ENCODE measurements at places on chromosomes 2 and 18.
A peak's percentile ranks its signal among the peaks of the same experiment; 100 is the strongest.

DNA sequence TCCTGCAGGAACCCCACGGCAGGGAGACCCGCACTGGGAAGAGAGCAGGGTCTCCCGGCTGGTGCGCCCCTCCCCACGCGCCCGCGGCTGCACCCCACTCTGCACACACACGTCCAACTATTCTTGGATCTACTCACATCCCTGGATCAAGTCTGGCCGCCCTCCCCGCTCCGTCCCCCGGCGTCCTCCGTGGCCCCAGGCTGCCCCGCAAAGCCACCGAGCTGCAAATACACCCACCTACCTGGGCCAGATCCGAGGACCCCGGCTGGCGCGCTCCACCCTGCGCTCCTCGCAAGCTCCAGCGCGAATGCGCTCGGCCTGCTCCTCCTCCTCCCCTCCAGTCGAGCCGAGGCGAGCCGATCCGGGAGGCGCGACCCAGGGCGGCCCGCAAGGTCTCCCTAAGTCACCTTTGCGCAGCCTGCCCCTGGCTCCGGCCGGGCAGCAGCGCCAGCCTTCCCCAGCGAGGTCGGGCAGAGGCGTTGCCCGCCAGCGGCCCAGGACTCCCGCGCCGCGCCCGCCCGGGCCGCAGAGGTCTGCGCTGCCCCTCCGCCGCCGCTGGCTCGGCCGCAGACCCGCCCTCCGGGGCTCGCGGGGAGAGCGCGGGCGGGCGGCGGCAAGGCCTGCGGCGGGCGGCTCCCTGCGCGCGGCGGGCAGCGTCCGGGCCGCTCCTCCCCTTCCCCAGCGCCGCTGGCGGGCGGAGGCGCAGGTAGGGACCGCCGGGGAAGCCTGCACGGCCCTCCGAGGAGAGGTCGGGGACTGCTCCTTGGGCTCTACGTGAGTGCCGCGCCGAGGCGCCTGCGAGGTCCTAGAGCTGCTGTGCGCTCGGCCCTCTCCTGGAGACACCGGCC is 126.0 kb downstream of the OSBPL1A start:
- peak; percentile 57 for DNase-seq

DNA sequence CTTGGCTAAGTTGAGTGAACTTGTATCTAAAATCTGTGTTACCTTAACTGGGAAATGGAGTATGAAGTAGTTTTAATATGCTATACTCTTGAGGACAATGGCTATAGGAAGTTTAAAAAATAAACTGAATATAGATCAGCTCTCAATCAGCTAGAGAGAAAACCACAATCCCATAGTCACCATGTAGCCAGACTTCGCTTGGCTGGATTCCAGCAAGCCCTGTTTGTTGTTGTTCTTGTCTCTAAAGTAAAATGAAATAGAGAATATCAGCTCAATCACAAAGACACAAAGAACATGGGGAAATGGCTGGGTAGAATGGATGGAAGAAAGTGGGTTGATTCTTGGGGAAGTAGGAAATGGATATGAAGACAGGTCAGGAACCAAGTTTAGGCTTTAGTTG is 234.9 kb downstream of the PHLPP1 start:
- peak; percentile 52 for DNase-seq

- no peak for DNase-seq
These were observed 36.8 kb downstream of the DPP4 start for GRCh38 chr2:162037028-162037795.

DNA sequence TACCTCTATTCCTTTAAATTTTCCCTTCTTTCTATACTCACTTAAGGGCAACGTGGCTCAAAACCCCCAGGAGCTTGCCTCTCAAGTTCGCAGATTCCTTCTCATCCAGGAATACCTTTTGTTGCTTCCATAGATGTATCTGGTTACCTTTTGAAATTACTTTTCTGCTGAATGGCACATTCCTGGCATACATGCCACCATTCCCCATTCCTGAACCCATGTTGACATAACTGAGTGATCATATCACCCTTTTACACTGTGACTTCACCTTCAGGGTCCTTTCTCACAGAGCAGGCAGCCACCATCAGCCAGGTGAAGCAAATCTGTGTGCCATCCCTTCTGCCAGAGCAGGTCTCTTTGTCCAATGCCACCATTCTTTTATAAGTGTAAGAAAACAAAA is 615.8 kb downstream of the ARHGAP15 start:
- no peak for DNase-seq

DNA sequence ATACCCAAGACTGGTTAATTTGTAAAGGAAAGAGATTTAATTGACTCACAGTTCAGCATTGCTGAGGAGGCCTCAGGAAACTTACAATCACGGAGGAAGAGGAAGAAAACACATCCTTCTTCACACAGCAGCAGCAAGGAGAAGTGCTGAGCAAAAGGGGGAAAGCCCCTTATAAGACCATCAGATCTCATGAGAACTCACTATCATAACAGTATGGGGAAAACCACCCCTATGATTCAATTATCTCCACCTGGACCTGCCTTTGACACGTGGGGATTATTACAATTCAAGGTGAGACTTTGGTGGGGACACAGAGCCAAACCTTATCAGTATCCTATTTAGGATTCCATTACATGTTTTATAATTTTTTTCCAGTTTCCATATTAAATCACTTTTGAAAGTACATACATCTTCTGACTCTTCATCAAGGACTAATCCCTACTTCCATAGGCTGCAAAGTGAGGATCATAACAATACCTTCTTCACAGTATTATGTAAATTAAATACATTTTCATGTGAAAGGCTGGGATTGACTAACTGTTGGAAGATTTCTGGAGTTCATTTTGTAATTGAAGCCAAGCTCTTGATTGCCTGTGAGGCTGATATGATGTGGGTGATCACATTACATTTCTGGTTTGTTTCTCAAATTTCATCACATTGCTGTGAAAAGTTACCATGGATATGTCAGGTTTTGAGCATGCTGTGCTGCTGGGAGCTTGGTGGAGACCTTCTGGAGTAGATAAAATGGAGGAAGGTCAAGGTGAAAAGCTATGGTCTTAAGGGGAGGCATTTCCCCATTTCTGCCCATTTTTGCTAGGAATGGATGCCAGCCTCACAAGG is 31.7 kb upstream of the CERS6 start:
- no peak for DNase-seq

DNA sequence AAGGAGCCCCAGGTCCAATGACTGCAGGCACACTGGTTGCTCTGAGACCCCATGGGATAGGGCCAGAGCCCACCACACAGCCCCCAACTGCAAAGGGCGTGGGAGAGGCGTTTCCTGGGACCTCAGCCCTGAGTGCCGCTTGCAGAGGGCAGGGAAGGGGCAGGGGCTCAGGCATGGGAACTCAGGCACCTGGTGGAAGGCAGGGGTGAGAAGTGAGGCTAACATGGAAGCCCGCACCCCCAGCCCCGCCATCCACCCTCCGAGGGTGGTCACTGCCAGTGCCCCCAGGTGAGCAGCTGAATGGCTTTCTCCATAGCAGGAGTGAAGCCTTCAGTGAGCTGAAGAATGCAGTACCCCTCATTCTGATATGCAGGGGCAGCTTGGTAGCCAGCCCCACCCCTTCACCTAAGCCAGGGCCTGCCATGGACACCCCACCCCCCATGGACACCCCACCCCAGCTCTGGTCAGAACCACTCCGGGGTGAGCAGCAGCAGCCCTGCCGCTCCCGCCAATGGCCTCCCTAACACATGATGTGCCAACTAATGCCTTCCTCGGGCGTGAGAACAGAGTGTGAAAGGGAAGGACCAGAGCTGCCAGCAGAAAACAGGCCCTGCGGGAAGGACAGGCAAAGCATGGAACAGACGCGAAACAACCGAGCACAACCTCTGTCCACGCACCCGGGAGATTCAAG is 6.6 kb downstream of the KIF1A start:
- no peak for DNase-seq

GRCh38 chr2:18612133-18612532 is 22.8 kb upstream of the NT5C1B start:
- DNase-seq: no peak

- DNase-seq: peak; percentile 95
These were observed at the start of gene KRCC1 for GRCh38 chr2:88055371-88056128. KRCC1 (minus strand) TSS chr2:88055783; CDS start chr2:88028563, 27,220 bp downstream.

- DNase-seq: no peak
These were observed 220.5 kb downstream of the PIEZO2 start for GRCh38 chr18:10928772-10929373.

DNA sequence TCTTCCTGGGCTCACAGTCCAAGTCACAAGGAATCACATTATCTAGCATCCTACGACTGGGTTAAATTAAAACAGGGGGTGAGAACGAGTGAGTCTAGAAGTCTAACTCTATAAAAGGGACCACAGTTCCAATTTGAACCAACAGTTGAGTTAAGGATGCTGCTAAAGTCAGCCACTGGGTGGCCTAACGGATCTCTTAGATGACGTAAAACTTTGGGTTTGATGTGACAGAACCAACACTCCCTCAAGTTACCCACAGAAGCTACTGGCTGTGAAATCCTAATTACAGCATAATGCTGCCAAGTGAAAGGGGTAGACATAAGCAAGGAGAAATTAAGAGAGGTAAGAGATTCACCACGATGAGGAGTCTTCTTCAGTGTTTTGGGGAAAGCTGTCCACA is 32.7 kb upstream of the RUFY4 start:
- DNase-seq: no peak

- no peak for DNase-seq
These were observed 29.8 kb upstream of the LDAH start for GRCh38 chr2:20852670-20853069.

- DNase-seq: no peak
These were observed 49.3 kb downstream of the NRP2 start for GRCh38 chr2:205731583-205731981.

- DNase-seq: no peak
These were observed 20.9 kb downstream of the ANXA4 start for GRCh38 chr2:69762513-69763494.

GRCh38 chr2:144996225-144996795 is 476.4 kb upstream of the ZEB2 start:
- no peak for DNase-seq

DNA sequence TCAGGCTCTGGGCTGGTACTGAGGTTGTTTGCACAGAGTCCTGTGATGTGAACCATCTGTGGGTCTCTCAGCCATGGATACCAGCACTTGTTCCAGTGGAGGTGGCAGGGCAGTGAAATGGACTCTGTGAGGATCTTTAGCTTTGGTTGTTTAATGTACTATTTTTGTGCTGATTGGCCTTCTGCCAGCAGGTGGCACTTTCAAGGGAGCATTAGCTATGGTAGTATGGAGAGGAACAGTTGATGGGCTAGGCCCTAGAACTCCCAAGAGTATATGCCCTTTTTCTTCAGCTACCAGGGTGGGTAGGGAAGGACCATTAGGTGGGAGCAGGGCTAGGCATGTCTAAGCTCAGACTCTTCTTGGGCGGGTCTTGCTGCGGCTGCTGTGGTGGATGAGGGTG is 257.0 kb upstream of the GYPC start:
- DNase-seq: peak; percentile 49

GRCh38 chr18:55506074-55506473 is 81.9 kb downstream of the TCF4 start:
- no peak for DNase-seq

DNA sequence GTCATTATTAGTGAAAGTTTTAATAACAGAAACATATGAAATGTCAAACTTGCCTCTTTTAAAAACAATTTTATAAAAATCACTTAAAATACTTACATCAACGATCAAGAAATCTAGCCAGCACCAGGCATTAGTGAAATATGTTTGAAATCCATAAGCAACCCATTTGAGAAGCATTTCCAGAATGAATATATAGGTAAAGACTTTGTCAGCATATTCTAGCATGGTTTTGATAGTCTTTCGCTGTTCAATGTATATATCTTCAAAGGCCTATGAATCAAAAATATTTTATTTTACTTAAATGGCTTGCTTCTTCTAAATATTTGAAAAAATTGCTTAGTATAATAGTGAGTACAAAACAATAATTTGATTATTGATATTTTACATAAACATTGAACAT is 91.1 kb downstream of the SCN3A start:
- DNase-seq: no peak

DNA sequence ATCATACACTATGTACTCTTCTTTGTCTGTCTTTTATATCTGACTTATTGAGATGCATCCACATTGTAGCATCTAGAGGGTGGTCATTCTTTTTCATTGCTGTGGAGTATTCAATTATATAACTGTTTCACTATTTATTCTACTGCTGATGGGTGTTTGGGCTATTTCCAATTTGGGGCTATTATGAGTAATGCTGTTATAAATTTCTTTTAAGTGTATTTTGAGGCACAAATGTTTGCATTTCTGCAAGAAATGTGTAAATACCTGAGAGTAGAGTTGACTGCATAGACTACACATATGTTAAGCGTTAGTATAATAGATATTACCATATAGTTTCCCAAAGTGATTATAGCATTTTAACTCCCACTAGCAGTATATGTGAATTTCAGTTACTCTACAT is 26.9 kb upstream of the PPP1R1C start:
- no peak for DNase-seq

DNA sequence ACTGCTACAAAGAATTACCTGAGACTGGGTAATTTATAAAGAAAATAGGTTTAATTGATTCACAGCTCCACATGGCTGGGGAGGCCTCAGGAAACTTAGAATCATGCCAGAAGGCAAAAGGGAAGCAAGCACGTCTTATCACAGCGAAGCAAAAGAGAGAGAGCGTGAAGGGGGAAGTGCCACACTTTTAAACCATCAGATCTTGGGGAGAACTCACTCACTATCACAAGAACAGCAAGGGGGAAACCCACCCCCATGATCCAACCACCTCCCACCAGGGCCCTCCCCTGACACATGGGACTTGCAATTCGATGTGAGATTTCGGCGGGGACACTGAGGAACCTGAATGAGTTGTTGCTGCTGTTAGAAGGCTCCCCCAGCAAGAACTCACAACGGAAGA is 220.2 kb upstream of the PIEZO2 start:
- no peak for DNase-seq

DNA sequence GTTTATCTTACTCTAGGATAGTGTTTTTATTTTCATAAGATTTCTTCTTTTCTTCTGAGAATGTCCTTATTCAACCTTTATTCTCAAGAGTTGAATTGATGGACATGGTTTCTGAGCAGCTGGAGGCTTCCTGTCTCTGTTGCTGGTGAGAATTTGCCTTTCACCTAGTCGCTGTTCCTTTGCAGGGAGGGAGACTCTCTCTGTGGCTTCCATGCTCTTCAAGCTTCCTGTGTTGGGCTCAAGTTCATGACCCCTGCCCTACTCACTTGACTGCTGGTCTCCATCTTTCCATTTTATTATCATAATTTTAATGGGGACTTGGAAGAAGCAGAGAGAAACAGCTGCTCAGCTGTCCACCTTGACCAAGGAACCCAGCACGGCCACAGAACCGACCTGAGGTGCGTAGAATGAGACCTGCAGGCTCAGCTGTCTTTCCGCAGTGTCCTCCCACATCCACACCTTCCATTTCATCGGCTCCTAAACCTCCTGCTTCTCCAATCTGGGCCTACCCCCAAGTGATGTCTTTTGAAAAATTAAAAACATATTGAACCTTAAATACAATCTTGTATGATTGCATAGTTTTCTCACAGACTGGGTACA is 24.2 kb downstream of the TMEM18 start:
- no peak for DNase-seq

DNA sequence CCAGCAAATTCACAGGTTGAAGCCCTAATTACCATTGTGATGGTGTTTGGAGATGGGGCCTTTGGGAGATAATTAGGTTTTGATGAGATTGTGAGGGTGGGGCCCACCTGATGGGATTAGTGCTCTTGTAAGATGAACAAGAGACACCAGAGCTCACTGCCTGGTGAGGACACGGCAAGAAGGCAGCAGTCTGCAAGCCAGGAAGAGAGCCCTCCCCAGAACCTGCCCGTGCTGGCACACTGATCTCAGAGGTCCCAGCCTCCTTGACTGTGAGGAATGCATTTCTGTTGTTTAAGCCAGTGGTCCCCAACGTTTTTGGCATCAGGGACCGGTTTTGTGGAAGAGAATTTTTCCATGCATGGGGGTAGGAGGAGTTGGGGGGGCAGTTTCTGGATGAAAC is 240.7 kb downstream of the KLHL29 start:
- DNase-seq: no peak

- DNase-seq: no peak
These were observed 234.2 kb downstream of the CDH2 start for GRCh38 chr18:27942706-27943105.

Measured in hematopoietic multipotent progenitor cell treated with erythropoietin and hydrocortisone succinate and interleukin-3 and kit ligand, for 8 days (in vitro differentiated cells).